ENCODE measurements at places on chromosomes 4 and X.

- DNase-seq, result no peak
Observed at GRCh38 chr4:186852073-186852420, 128.4 kb upstream of the FAT1 start.

GRCh38 chr4:87299898-87300297, 22.8 kb downstream of the HSD17B13 start:
- DNase-seq, result no peak

GRCh38 chrX:128616933-128617332, 564.7 kb upstream of the ACTRT1 start:
- no peak for DNase-seq

- DNase-seq, result no peak
Observed at GRCh38 chr4:54102531-54103106, 2.7 kb downstream of the GSX2 start.

GRCh38 chr4:180811556-180811955, 1431.6 kb upstream of the TENM3 start:
- DNase-seq, result no peak

DNA sequence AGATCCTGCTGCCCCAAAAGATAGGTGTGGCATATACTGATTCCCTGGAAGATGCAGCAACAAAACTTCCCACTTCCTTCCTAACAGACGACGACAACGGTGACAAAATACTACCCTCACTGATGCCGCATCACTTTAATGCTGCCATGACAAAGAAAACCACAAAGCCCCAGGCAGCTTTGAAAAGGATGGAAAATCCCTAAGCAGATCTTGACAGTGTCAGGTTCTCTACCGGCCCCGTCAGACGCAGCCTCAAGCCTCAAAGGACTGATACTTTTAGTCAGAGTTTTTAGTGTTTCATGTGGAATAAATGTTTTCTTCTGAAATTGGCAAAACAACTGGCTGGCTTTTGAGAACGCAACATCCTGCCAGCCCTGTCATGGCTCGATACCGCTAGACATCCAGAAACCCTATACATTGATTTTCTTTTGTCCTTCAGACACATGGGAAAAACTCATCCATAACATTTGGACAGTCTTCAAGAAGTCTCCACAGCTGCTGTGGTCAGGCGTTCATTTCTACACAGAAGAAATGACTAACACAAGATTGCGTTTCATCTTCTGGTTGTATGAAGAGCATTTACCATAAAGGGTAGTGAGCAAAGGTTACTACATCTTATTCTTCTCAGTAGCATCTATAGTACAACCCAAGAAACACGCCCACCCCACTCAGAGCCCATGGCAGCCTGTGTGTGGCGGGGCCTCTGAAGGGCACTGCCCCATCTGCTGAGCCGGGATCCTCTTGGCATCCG, 60.1 kb downstream of the GATB start:
- no peak for DNase-seq

All from CD4-positive, alpha-beta T cell treated with Interleukin-17A for 4 hours (primary cell).